Activated CD8-positive, alpha-beta memory T cell treated with anti-CD3 and anti-CD28 coated beads, Interleukin-2, amount 50 U/mL, for 48 hours (primary cell): ENCODE measurements at places on chromosomes 4 and X.

- DNase-seq: no peak
Measured at GRCh38 chrX:17706676-17707075, 30.6 kb upstream of the SCML1 start.

GRCh38 chr4:948101-948935, 16.1 kb downstream of the TMEM175 start:
- DNase-seq: no peak

GRCh38 chr4:53929955-53930798, 134.2 kb downstream of the CHIC2 start:
- DNase-seq: no peak

- DNase-seq: no peak
Measured at GRCh38 chrX:24890677-24891076, 125.1 kb downstream of the ARX start.

GRCh38 chr4:145580906-145581305, 38.3 kb upstream of the MMAA start:
- no peak for DNase-seq

GRCh38 chr4:127783955-127784770, 2.0 kb downstream of the HSPA4L start:
- DNase-seq: no peak

DNA sequence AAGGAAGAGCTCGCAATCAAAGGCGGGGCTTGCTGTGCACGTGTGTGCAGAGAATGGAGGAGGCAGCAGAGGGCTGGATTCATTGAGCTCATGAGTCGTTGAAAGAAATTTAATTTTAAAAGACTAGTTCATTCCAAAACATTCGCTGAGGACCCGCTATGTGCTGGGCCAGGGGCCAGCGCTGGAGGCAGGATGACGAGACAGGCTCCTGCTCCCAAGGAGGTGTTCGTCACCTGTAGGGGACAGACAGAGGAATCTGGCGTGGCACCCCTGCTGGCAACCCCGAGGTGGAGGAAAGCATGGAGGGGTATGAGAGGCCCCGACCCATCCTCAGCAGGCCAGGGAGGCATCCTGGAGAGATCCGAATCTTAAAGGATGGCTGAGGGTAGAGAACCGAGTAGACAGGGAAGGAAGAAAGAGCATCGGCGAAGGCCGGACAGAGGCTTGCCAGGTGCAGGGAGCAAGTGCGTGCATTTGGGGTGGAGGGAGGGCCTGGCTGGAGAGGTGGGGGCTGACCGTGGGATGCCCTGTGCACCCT, 96.4 kb downstream of the CPZ start:
- DNase-seq: no peak

GRCh38 chrX:40646489-40647306, 663 bp downstream of the CXorf38 start:
- DNase-seq: peak; percentile 58

GRCh38 chr4:98283219-98284189, 22.3 kb downstream of the RAP1GDS1 start:
- DNase-seq: no peak

GRCh38 chr4:165299399-165300060, 27.9 kb upstream of the MSMO1 start:
- DNase-seq: no peak

DNA sequence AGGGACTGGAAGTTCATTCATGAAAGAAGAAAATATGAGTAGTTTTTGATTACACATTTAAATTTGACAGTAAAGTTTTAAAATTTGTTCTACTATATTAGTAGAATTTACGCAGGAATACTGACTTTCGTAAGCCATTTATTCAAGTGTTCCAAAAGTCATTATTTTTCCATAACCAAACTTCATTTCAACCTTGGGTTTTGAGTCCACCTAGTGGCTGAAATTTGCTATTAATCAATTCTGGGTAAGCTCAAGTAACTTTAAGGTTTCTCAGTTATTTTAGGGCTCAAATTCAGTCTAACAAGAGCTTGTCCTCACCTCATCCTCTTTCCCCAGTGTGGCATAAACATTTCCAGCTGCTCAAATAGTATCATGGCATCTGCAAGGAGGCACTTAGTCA, 175.4 kb downstream of the SH3BGRL start:
- DNase-seq: no peak

DNA sequence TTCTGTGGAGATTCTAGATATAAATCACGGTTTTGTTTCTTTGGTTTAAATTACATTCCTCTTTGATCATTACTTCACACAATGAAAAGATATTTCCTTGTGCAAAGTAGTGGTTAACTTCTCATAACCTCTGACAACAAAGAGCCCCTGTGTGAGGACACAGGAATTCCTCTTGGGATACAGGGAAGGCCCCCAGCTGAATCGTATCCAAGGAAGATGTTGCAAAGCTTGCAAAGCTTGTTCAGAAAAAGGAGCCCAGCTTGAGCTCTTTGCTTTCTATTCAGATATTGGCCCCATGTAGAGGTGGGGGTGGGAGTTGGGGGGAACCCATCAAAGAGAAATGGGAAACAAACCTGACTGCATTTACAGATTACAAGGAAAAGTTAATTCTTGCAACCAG, 145.7 kb downstream of the RELL1 start:
- no peak for DNase-seq

DNA sequence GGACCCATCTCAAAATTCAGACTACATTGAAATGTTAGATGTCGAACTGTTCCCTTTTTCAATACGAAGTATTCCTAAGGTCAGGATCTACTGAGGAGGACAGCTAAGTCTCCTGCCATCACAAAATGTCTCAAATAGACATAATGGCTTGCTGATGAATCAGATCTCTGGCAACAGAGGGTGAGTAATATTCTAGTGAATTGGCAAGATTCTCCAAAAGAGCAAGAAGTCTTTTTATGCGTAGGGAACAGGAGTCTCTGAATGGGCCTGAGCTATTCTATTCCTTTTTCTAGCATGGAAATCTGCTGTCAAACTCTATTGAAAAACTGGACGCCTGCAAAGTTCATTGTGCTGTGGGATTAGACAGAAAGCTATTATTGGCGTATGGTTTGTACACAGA, 145.4 kb downstream of the FNIP2 start:
- no peak for DNase-seq

GRCh38 chrX:2334237-2334636, 166.5 kb downstream of the DHRSX start:
- no peak for DNase-seq

- DNase-seq: no peak
Measured at GRCh38 chr4:15902746-15903145, 35.8 kb downstream of the FGFBP1 start.

GRCh38 chr4:17765514-17766286, 15.7 kb downstream of the FAM184B start:
- DNase-seq: no peak

- no peak for DNase-seq
Measured at GRCh38 chr4:123671636-123672404, 275.2 kb downstream of the SPRY1 start.

DNA sequence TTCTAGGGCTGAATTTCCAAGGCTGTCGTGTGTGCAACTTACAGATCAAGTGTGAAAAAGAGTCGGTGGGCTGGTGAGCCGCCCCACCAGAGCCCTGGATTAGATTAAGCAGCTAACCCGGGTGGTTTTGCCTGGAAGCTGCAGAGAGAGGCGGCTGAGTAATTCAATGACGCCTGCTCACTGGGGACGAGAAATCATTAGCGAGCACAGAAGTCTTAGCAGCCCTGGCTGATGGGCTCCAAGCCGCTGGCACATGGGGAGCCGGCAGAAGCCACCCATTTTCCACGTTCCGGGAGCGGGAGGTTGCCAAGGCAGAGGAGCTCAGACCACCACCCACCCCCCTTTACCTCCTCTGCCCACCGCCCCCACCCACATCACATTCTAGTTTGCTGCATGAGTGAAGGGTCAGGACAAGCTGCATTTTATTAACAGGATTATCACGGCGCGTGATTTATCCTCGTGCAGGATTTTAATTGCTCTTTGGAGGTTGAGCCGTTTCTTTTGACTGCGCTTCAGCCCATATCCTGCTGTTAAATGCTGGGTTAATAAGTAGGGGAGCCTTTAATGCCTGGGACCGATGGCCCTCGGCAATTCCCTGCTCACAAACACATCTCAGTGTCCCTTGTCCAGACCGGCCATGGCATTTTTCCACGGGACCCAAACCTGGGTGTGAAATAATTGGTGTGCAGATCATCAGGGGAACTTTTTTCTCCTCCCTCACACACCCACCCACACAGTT, 19.1 kb downstream of the BCOR start:
- DNase-seq: no peak

- peak; percentile 70 for DNase-seq
Measured at GRCh38 chrX:118974088-118974907, at the start of gene LONRF3. Gene LONRF3 (plus strand): TSS chrX:118974618. CDS start chrX:118974781, 163 bp downstream.

DNA sequence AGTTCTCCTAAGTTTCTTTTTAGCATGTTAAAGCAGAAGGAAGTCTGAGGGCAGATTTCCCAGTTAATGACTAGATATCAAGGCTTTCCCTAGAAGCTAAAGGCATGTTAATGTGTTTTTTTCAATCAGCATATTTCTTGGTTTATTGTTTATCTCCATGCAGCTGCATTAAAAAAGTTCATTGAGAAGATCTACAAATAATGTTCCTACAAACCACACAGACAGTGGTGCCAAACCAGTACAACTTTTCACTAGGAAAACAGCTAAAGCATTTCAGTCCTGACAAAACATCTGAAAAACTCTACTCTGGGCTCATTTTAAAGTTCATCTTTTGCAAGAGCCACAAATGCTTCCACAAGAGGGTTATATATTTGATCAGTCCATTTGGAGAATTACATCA, 320.0 kb downstream of the ADGRL3 start:
- no peak for DNase-seq

DNA sequence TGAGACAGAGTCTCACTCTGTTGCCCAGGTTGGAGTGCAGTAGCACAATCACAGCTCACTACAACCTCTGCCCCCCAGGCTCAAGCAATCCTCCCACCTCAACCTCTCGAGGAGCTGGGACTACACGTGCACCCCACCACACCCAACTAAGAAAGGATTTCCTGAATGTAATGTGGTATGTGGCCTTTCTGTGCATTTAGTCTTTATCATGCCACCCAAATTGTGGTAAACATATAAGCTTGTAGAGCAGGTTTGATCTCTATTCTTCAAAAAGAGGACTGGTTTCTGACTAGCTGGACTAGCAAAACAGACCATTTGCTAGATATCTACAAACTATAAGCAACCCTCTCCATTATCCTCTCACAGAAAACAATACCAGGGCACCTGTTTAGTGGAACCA, 33.6 kb downstream of the ELOVL6 start:
- no peak for DNase-seq

GRCh38 chr4:40669504-40669903, 39.8 kb upstream of the RBM47 start:
- DNase-seq: peak; percentile 66

DNA sequence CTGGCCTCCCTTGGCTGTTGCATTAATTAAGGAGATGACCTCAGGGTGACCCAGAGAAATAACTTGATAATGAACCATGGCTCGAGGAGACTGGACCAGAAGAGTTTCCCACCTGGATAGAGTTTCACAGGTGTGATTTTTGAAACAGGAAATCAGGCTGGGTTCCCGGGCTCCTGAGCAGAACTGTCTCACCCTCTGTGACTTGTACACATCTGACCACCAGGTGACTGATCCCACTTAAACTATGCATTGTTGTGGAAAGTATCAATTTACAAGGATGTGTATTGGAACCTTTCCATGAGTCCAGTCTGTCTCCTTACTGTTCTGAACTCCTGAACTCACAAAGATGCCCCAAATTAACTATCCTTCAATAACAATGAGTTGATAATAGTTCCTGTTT, 220.3 kb downstream of the PTTG2 start:
- no peak for DNase-seq

DNA sequence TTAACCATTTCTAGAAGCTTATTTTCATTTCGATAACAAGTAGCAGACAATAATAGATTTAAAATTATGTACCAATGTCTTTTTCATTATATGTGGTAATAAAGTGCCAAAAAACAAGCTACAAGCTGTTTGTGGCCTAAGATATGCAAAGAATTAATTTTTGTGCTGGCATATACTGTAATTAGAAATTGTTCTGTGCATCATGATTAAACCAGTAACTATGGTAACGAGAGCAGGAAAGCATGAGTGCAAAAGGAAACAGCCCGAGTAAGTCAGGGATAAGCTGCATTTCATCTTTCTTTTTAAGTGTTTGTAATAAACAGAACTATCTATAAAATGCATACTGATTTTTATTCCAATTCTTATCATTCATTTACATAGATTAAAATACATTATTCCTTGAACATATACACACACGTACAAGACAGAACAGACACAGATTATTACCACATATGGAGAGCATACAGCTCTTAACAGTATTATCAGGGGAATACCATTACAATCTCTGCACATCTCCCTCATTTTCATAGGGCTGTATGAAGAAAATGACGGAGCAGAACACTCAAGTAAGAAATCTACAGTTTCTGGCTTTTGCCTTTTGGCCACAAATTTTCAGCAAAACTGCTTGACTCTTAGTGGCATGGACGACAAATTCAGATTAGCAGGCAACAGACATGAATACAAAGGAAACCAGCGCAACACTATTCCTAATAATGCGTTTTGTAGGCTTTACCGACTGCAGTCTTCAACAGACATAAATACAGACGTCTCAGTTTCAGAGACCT, 121.3 kb upstream of the WDR17 start:
- DNase-seq: no peak

- DNase-seq: no peak
Measured at GRCh38 chrX:75084757-75085156, 71.3 kb downstream of the ABCB7 start.

GRCh38 chr4:52548818-52549570, 110.1 kb downstream of the USP46 start:
- no peak for DNase-seq

GRCh38 chr4:37767546-37767945, 58.9 kb upstream of the PGM2 start:
- DNase-seq: no peak

GRCh38 chrX:96430756-96431455, 253.7 kb upstream of the DIAPH2 start:
- DNase-seq: no peak

DNA sequence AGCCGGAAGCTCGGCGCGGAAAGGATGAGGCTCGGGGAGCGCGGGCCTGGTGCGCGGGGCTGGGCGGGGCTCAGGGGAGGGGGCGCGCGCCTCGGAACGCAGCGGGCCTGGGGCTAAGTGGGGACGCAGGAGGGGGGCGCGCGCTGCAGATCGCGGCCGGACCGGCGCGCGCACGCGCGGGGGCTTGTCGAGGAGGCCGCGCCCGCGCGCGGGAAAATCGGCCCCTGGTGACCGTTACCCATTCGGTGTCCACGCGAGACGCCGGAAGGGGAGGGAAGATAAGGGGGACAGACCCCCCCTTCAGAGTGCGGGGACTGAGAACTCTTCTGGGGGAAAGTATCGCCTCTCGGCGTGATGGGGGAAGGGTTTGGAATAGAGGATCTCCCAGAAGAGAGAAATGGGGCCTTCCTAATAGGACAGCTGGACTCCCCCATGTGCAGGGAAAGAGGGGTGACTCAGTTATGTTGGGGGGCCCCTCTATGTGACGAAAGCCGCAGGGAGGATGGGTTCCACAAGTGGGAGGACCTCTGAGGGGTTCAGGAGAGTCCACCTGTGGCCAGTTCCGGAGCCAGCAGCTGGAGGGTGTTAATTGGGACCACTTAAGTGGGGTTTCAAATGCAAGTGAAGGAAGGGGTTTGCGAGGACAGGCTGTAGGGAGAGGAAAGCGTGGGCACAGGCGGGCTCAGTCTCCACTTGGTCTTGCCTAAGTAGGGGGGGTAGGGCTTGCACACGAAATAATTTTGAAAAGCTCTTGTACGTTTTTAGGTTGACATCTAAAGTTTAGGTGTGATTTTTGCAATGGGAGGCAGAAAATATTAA, 584 bp downstream of the SUV39H1 start:
- DNase-seq: peak; percentile 72
